ENCODE measurements at places on chromosomes 1 and 21.

DNA sequence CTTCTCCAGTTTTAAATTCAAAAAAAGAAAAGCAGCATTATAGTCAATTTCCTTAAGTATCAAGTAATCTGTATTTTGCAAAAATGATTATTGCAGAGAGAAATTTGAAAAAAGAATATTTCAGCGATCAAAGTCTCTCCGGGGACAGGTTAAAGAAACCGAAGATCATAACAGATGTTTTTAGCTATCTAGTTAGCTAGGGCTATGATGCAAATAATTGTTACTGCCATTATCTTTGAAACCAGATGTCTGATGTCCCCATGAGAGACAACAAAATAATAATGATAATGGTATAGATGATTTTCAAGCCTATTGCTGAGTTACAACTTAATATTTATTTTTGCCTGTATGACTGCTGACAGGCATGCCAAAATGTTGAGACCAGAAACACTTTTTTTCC lies 1326.0 kb downstream of the PLA2G4A start:
- DNase-seq: no peak

GRCh38 chr1:211546543-211546942 lies 32.4 kb downstream of the SLC30A1 start:
- no peak for DNase-seq

GRCh38 chr1:231279081-231279480 lies 38.1 kb downstream of the GNPAT start:
- peak; percentile 68 for DNase-seq

- DNase-seq: no peak
These were observed 2.9 kb downstream of the RCC2 start for GRCh38 chr1:17436380-17437174.

DNA sequence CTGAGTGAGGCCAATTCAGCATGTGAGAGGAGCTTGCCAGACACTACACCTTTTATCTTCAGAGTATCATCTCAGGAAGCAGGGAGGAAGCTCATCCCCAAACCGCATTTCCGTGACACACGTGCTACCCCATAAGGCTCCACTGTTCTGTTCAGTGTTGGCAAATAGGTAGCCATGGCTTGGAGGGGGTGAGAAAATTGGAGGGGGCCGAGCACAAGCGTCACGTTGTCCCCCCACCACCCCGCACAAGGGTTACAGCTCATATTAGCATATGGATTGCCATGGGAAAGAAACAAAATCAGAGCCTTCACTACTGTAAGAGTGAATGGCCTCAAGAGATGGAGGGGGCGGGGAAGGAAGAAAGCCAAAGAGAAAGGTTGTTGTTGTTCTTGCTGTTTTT lies 46.7 kb downstream of the OLIG1 start:
- no peak for DNase-seq

DNA sequence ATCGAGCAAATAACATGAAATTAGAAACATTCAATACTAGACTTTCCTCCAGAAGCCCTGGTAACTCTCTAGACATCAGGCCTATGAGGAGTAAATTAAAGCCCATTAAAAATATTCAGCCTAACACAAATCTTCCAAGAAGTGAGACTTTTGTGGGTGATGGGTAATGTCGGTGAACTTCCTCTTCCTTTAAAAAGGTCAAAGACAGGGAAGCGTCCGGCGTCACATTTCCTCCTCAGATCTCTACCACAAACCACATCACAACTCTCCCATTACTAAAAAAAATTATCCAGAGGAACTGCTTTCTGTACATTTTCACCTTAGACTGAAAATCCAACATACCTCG lies 1.4 kb downstream of the EIF4G3 start:
- peak; percentile 34 for DNase-seq
